ENCODE measurements at places on chromosomes 1 and 21. TPM values are rescaled to one million over a fixed set of nuclear protein-coding genes. Genes with fewer than 3 reads are reported as not detected.

DNA sequence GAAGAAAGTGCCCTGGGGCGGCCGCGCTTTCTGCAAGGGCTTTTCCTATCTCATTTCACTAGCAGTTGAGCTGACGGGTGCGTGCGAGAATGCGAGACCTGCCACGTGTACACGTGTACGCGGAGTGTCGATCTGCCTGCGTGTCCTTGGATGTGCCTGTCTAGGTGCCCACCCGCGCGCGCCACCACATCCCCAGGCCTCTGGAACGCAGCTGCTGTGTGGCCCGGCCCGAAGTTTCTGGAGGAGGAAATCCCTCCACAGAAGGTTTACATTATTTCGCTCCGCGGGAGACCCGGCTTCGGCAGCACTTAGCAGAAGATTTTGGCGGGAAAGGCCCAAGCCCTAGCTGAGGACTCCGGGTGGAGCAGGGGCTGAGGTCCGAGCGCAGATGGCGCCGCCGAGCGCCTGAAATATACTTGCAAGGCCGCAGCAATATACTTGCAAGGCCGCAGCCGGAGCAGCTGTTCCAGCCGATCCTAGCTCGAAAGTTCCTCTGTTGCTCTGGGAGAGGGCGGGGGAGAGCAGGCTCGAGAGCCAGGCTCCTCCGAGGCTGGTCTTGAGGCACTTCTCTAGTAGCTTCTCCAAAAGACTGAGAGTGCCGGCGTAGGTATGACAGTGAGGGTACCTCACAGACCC lies 3.9 kb downstream of the TBX15 start:
- no peak for DNase-seq
- peaks cover 100% of the 10 kb centered on the region for H3K27me3 ChIP-seq
- no peak overlapping the region for H3K27ac ChIP-seq
- no peaks in the 10 kb centered on the region for H3K36me3 ChIP-seq
- peaks cover 8% of the 10 kb centered on the region for H3K4me1 ChIP-seq

- no peaks in the 10 kb centered on the region for H3K4me1 ChIP-seq
- H3K36me3 ChIP-seq = no peaks in the 10 kb centered on the region
- H3K4me3 ChIP-seq = no peak overlapping the region
- H3K27me3 ChIP-seq = no peaks in the 10 kb centered on the region
- no peak overlapping the region for H3K27ac ChIP-seq
- DNase-seq = no peak
Measured at GRCh38 chr1:79613046-79613445, 606.5 kb upstream of the ADGRL4 start.

DNA sequence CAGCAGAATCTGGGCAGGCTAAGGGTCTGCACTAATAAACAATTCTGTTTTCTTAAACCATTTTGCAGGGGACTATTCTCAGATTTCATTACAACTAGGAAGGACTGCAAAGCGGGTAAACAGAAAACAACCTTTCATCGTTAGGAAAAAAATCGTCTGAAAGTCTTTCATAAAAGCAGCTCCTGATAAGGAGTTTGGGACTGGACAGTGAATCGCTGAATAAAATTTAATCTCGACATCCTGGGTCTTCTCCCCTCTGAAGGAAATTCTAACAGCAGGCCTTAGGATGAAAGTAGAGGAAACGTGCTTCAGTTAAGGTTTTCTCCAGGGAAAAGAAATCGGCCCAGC lies 471 bp upstream of the MTF2 start:
- DNase-seq = no peak
- no peaks in the 10 kb centered on the region for H3K27me3 ChIP-seq
- H3K4me3 ChIP-seq = peak overlapping the region; percentile 71

- H3K4me3 ChIP-seq = no peak overlapping the region
- no peaks in the 10 kb centered on the region for H3K27me3 ChIP-seq
- H3K4me1 ChIP-seq = no peaks in the 10 kb centered on the region
- peaks cover 72% of the 10 kb centered on the region for H3K36me3 ChIP-seq
- no peak overlapping the region for H3K27ac ChIP-seq
- no peak for DNase-seq
Measured at GRCh38 chr1:9731561-9731960, 80.0 kb downstream of the PIK3CD start.

DNA sequence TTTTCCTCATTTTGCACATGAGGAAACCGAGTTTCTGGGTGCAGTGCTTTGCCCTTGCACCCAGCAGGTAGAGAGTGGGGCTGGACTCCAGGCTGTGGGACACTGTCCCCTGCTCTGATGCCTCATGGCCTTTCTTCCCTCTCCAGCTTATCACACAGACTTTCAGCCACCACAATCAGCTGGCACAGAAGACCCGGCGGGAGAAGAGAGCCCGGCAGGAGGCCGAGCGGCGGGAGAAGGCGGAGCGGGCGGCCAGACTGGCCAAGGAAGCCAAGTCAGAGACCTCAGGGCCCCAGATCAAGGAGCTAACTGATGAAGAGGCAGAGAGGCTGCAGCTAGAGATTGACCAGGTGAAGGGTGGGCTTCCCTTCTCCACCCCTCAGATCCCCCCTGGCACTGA lies 19.0 kb downstream of the KDF1 start:
- no peaks in the 10 kb centered on the region for H3K27me3 ChIP-seq
- H3K27ac ChIP-seq = no peak overlapping the region
- H3K36me3 ChIP-seq = peaks cover 27% of the 10 kb centered on the region
- H3K4me1 ChIP-seq = peaks cover 16% of the 10 kb centered on the region

- H3K4me1 ChIP-seq = peaks cover 36% of the 10 kb centered on the region
- no peaks in the 10 kb centered on the region for H3K27me3 ChIP-seq
- H3K4me3 ChIP-seq = no peak overlapping the region
- no peak overlapping the region for H3K27ac ChIP-seq
Measured at GRCh38 chr1:182182311-182182710, 120.8 kb upstream of the ZNF648 start.

GRCh38 chr1:183804916-183805841 lies at the start of gene RGL1:
TSS of gene RGL1 (plus strand) at chr1:183805120. CDS start at chr1:183805298, 178 bp downstream.
- peaks cover 11% of the 10 kb centered on the region for H3K27me3 ChIP-seq
- H3K4me3 ChIP-seq = peak within 1 kb of the TSS; percentile 63
- peaks cover 6% of the 10 kb centered on the region for H3K4me1 ChIP-seq
- DNase-seq = peak; percentile 60

DNA sequence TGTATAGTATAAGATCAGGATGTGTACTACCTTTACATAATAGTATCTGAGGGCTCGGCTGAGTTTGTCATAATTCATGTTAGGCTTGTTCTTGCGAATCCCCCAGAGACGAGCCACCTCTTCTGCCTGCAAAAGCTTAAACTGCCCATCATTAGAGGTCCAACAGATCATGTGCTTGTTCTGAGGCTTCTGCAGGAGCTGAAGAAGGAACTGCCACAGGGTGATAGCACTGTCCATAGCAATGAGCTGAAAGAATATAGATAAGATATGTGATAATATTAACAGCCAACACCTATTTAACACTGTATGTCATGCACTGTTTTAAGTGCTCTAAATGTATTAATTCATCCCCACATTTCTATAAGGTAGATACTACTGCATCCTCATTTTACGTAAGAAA lies 8.2 kb downstream of the ELK4 start:
- H3K36me3 ChIP-seq = no peaks in the 10 kb centered on the region
- no peak overlapping the region for H3K27ac ChIP-seq
- H3K4me3 ChIP-seq = no peak overlapping the region
- H3K27me3 ChIP-seq = no peaks in the 10 kb centered on the region
- H3K4me1 ChIP-seq = peaks cover 22% of the 10 kb centered on the region
- DNase-seq = no peak

- no peak overlapping the region for H3K4me3 ChIP-seq
- H3K4me1 ChIP-seq = peaks cover 12% of the 10 kb centered on the region
- H3K27ac ChIP-seq = no peak overlapping the region
- no peaks in the 10 kb centered on the region for H3K27me3 ChIP-seq
Measured at GRCh38 chr1:237386362-237387143, 344.6 kb downstream of the RYR2 start.

- no peak for DNase-seq
- H3K27me3 ChIP-seq = no peaks in the 10 kb centered on the region
- H3K4me1 ChIP-seq = peaks cover 11% of the 10 kb centered on the region
- peaks cover 3% of the 10 kb centered on the region for H3K36me3 ChIP-seq
- no peak overlapping the region for H3K27ac ChIP-seq
- no peak overlapping the region for H3K4me3 ChIP-seq
Measured at GRCh38 chr1:180281490-180281889, 51.4 kb downstream of the LHX4 start.

- peak overlapping the region; percentile 87 for H3K27ac ChIP-seq
- H3K36me3 ChIP-seq = no peaks in the 10 kb centered on the region
- no peaks in the 10 kb centered on the region for H3K27me3 ChIP-seq
- peaks cover 16% of the 10 kb centered on the region for H3K4me1 ChIP-seq
- H3K4me3 ChIP-seq = peak overlapping the region; percentile 62
- peak; percentile 23 for DNase-seq
Measured at GRCh38 chr21:37220433-37220980, 46.6 kb downstream of the VPS26C start.

TCEANC2 gene
- 6.5 TPM for total RNA-seq

GJA9 gene
- 0.41 TPM for total RNA-seq

OR6K3 gene
- total RNA-seq = not detected

KIRREL1 gene
- 18.3 TPM for total RNA-seq

G0S2 gene
- total RNA-seq = 45.6 TPM

SELP gene
- 2.4 TPM for total RNA-seq

Measured in transverse colon (tissue), 4 donors.